ENCODE measurements at places on chromosomes 2 and 18.

- no peak for DNase-seq
These were observed 7.0 kb downstream of the GPR35 start for GRCh38 chr2:240632306-240632721.

DNA sequence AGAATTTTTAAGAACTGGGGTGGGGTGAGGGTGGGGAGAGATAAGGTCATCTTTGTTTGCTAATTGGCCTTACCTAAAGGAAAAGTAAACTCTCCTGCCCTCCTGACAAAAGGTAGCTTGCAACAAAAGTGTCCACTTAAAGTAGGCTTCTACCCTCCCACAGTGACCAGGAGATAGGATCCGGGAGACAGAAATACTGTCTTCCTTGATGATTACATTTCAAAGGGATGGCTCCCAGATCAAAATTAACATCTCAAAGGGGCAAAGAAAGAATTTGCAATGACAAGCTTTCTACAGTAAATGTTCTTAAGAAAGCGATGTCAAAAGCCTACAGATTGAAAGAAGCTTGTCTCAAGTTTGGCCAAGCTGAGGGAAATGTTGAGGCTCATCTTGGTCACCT, 775.3 kb downstream of the CPS1 start:
- DNase-seq: no peak

- no peak for DNase-seq
These were observed 13.0 kb upstream of the LBH start for GRCh38 chr2:30218338-30218713.

DNA sequence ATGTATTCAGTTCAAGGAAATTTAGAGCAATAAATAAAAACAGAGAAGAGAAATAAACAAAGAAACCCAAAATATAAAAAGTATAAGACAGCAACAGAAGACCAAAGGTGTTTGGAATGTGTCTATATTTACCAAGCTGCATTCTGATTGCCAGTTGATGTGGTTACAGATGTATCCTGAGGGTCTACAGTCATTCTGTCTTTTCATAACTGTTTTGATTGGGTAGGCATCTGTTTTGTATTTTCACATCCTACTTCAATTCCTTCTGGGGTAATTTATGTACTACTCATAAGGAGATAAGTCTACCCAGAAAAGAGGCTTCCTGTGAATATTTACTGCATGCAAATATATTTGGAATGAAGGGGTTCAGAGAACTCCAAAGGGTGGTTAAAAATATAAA, 596.8 kb upstream of the GCFC2 start:
- DNase-seq: no peak

GRCh38 chr18:44579028-44579702, 101.5 kb upstream of the SETBP1 start:
- DNase-seq: peak; percentile 28

GRCh38 chr2:16321872-16322271, 343.8 kb downstream of the CYRIA start:
- DNase-seq: no peak

- no peak for DNase-seq
These were observed 441.5 kb upstream of the POU3F3 start for GRCh38 chr2:104412384-104412783.

DNA sequence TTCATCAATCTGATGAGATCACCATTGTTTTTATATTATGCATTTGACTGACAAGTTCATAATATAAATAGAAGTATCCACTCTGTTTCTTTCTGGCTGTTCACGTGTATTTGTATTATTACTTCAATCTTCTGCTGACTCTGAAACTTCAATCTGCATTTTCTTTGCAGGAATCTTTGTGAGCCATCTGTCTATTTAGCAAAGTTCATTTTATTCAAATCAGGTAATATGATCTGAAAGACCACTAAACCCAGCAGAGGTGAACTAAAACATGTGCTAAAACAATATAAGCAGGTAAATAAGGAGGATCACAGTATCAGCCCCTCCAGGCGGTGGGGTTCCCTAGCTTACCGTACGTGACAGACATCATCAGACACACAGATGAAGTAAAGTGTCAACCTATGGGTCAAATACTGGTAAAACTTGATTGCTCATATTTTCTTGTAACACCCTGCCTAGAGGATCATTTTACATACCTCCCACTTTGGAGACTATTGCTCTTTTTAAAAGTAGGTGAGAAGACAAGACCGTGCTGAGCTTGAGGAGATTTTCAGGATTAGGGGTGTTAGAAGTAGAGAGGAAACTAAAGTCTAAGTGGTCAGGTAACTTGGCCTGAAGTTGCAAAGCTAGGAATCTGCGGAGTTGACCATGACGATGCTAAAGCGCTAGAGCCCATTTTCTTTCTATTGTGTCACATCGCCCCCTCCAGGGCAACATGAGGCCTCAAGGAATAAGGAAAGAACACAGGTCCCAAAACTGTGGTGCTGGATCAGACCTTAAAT, 9.0 kb downstream of the DTNB start:
- DNase-seq: peak; percentile 36

GRCh38 chr2:65231892-65232477, 4.4 kb downstream of the ACTR2 start:
- DNase-seq: no peak

DNA sequence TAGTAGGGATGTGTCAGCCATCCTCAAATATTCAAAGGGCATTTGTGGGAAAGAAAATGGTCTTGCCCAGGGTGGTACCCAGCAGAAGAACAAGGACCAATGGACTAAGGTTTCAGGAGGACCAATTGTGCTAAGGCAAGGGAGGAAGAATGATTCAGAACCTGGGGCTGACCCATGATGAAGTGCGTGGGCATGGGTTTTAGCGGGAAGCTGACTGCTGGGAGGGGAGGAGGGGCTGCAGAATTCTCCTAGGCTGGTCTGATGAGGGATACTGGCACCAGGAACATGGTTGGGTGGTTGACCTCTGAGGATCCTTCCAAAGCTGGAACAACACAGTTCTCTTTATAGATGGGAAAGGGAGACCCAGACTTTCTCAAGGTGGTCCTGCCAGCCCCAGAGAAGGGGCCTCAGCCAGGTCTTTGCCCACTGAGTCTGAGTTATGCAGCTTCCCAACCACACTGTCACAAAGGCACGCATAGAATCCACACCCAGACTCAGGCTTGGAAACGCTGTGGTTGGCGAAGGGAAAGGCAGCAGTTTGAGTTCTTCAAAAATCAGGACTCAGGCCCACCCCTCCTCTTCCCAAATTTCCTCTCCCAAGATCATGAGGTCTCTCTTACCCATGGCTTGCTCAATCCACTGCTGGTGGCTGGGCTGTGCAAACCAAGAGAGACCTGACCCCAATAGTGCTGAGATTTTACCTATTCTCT, 37.3 kb downstream of the MARCO start:
- DNase-seq: no peak

DNA sequence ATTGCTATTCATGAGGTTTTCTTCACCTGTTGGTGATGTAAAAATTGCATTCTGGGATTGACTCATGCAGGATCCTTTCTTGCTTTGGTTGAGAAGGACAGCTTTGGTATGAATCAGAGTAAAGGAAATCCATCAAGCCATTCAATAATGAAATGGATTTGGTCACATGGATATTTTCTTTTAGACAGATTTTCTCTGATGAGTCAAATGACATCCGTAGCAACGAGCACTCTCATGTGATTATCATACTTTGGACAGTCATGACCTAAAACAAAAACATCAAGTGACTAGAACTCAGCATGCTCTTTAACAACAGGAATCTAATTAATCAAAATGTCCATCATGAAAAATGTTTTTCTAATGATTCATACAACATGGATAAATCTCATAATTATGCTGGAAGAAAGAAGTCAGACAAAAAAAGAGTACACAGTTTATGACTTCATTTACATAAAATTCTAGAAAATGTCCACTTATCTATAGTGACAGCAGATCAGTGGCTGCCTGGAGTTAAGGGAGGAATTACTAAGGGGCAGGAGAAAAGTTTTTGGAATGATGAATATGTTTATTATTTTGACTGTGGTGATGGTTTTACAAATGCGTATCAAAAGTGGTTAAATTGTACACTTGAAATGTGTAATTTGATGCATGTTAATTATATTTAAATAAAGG, 30.7 kb downstream of the TRAK2 start:
- no peak for DNase-seq

DNA sequence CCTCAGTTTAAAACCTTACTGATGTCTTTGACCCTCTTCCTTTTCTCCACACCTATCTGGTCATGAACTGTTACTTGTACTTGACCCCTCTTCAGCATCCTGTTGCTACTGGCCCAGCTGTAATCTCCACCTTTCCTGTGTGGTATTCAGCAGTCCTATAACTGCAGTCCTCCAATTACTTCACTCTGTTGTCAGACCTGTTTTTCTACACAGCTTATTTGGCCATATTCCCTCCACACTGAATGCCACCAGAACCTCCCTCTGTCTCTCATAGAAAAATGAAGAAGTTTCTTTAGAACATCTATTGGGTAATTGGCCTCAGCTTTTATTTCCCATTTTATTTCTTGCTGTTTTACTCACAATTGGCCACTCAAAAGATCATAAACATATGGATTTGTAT, 155.4 kb downstream of the ASXL3 start:
- DNase-seq: no peak

- DNase-seq: no peak
These were observed 6.3 kb upstream of the HDAC4 start for GRCh38 chr2:239407112-239407511.

DNA sequence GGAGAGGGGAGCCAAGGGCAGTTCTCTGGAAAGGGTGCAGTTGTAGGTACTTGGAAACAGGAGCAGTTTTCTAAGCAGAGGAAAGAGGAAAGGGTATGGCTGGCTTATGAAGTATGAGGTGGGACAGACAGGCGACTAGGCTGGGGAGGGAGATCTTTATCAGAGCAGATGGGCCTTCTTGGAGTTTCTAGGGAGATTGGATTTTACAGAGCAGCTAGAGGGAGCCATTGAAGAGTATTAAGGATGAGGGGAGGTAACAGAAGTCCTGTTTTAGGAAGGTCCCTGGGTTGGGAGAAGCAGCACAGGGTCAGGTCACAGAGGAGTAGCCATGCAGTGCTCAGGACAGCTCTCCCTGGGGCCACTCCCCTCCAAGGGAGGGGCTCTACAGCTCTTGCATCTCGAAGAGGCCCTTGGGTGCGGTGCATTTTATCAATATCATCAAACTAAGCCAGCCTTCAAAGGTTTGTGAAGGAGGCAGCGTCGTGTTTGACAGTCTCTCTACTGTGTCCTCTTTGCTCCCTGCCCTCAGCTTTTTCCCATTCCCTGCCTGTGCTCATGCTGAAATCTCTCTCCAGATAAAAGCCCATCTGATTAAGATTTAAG, 154.3 kb downstream of the SETBP1 start:
- DNase-seq: no peak

DNA sequence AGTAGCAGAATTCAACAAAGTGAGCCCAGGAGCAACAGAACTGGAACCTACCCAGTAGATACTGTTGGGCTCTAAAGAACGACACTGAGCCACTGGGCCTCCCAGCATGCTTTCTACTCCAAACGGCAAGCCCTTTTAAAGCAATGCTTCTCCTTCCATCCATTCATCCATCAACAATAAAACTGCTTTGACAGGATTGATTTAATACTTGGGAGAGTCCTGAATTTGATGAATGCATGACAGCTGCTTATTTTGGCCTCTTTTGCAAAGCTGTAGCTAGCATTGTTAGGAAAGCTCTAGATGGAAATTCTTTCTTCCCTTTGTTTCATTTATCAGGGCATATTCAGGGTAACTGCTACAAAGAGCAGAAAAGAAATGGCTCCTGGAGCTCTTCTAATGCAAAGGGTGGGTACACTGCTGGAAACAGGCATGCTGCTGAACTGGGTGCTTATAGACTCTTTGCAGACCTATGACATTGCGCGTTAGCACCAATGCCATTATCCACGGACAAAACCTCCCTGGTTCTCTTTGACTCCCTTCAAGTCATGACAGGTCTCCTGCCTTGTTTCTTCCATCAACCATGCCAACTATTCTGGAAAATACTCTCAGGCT, 138.4 kb upstream of the HNRNPA3 start:
- DNase-seq: no peak

DNA sequence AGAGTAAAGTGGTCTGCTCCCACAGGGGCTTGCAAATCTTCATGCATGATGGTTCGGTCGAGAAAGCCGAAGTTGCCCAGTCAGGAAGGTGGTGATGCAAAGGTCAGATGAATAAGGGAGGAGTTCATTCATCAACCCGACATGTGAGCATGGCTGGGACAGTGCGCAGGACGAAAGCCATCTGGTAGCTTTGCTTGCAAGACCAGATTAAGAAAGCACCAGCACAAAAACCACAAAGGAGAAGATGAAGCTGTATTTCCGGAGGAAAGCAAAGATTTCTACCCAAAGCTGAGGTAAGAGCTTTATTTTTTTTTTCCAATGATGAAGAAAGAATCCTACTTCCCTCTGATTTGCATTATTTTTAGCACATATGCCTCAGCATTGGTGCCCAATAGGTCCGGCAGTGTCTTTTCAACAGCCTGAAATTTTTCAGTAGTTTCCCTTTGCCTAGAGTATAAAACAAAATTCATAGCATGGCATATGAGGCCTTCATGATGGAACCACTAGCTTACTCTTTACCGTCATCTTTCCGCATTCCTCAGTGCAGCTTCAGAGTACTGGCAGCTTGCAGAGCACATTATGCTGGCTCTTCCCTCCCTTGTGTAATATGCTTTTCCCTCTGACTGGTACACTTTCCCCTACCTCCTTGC, 112.0 kb upstream of the THOC1 start:
- no peak for DNase-seq

- DNase-seq: no peak
These were observed 3.9 kb upstream of the SRBD1 start for GRCh38 chr2:45614871-45615415.

DNA sequence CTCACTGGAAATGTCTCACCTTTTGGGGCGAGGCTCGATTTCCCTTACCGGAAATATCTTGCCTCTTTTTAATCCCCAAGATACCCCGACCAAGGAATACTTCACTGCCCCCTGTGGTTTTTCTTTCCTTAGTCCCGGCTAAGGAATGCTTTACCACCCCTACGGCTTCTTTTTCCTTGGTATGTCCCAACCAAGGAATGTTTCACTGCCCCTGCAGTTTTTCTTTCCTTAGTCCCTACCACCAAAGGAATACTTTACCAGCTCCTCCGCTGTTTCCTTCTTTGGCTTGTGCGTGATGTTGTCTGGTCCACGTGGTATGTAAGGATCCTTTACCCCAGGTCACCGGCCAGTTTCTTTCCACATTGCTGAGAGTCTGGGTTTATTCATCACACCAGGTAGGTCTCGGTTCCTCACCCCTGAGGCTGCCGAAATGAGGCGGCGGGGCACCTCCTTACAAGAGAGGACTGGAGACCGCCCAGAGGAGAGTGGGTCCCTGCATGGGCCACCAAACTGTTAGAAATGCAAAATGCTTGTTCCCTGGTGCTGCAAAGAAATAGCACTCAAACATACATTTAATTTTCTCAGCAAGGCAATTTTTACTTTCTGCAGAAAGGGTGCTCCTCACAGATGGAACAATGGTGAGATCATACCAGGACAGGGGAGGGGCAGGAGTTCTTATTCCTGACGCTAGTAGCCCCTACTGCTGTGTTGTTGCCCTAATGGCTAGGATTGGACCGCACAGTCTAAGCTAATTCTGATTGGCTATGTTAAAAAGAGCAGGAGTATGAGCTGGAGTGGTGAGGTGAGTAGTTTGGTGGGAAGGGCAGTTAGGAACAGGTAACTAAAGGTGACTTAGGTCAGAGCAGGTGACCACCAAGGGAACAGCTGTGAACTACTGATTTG, 33.4 kb upstream of the CLASP1 start:
- no peak for DNase-seq

- no peak for DNase-seq
These were observed 6.7 kb upstream of the ESPNL start for GRCh38 chr2:238093181-238094140.

GRCh38 chr2:85792783-85793441, 39.1 kb downstream of the ATOH8 start:
- no peak for DNase-seq
